ENCODE measurements at places on chromosomes 5 and 9.

DNA sequence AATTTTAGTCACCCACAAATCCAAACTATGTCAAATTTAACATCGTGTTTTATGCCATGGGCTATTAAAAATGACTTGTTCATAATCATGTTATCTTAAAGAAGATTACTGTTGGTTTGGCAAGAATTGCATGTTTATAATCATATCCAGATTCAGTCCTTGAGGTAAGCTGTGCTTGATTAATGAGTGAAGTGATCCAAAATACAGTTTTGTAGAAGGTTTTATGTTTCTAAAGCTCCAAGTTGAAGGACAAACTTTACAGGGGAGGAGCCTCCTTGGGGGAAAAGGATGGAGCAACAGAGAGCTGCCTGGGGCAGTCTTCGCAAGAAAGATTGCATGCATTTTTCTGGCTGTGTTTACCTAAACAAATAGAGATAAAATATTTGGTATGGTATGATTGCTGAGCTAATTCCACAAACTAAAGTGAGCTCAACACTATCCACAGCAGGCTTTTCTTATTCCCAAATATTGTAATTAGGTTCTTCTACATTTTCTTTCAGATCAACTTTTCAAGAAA lies 189.5 kb upstream of the TYRP1 start:
- ATAC-seq, result no peak

- no peak for ATAC-seq
Measured at GRCh38 chr5:124880903-124881697, 134.7 kb upstream of the ZNF608 start.

GRCh38 chr5:136375920-136376319 lies 10.6 kb upstream of the TRPC7 start:
- no peak for ATAC-seq

DNA sequence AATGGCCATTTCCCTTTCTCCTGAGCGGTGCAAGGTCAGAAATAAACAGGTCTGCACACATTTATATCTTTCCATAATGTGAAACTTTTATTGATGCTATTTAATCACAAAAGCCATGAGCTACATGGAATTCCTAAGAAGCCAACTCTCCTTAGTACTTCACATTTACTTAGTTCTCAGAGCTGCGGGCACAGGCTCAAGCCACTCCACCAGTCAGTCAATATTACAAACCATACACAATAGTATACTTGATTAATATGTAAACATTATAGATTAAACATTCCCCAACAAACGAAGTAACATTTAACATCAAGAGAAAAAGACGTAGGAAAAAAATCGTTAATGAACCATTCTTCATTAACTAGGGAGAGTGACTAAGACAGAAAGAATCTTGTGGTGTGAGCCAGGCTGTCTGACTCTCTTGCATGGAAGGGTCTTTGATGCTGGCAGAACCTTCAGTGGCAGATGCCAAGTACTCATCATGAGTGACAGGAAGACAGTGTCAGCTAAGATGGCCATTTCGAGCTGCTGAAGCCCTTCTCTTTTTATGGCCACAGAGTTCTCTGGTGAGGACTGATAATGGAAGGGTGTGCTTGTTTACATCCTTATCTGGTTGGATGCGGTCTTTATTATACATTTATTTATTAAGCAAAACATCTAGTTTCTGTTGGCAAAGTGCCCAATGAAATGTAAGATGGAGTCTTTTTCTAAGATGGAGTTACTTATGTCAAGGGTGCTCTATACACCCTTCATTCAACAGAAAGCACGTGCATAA lies 115.5 kb upstream of the TUT7 start:
- ATAC-seq, result no peak

DNA sequence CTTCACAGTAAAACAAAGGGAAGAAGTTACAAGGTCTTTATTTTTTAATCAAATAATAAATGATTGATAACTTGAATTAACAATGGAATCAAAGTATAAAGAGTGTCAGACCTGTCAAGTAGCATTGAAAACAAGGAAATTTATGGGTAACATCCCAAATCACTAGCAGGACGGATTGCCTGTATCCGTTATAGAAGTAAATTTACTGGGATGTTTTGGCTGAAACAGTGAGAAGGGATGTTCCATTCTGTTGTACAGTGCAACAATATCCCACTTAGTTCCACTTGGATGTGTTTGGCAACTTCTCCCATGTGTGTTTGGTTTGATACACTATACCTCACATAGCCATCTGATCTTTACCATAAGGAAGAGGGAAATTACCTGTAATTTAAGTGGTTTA lies 421.0 kb upstream of the CHD1 start:
- ATAC-seq, result no peak

DNA sequence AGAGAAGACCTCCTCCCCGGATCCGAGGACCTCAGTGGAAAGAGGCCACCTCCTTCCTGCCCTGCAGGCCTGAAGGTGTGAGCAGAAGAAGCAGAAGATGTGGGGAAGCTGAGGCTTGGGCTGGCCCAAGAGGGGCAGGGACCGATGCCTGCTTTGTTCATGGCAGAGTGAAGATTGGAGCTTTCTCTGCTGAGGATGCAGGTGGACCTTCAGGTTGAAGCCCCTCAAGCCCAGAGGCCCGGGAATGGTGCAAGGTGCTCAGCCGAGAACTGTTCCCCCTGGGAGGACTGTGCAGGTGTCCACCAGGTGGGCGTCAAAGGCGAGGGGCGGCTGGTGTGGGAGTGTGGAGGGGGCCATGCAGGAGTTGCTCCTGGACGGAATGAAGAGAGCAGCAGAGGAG lies 277.9 kb upstream of the IRX2 start:
- no peak for ATAC-seq

GRCh38 chr5:130295235-130295634 lies 391.0 kb downstream of the CHSY3 start:
- ATAC-seq, result no peak

GRCh38 chr9:9523476-9524139 lies 1089.2 kb downstream of the PTPRD start:
- no peak for ATAC-seq

GRCh38 chr9:84812355-84812754 lies 142.8 kb downstream of the NTRK2 start:
- no peak for ATAC-seq

- no peak for ATAC-seq
Measured at GRCh38 chr5:126909856-126910255, 120.5 kb downstream of the MARCHF3 start.

DNA sequence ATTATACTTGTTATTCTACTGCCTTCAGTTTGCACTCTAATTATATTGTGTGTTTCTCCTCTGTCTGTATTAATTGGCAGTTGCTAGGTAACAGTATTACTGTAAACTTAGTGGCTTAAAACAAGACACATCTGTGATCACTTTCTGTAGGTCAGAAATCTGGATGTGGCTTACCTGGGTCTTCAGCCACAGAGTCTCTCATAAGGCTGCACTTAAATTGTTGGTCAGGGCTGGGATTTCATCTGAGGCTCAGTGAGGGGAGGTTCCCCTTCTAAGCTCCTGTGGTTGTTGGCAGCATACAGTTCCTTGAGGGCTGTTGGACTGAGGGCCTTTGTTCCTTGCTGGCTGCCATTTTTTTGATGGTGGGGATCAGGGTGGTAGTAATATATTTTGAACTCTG lies 68.8 kb downstream of the SLC44A1 start:
- ATAC-seq, result no peak

- ATAC-seq, result no peak
Measured at GRCh38 chr5:56849671-56850070, 34.3 kb downstream of the MAP3K1 start.

DNA sequence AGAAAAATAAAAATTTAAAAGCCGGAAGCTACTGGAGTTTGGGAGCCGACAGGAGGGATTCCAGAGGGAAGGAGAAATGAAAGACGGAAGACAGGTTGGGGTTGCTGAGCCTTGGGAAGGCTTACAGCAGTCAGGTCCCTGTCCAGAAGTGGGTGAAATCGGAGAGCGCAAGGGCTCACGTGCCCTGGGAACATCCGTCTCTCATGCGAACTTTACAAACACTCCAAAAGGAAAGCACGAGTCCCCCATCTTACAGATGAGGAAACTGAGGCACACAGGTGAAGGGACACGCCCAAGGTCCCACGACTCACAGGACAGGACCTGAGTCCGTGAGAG lies 347 bp upstream of the OLFML2A start:
- ATAC-seq, result no peak

GRCh38 chr5:25349746-25350145 lies 705.0 kb upstream of the CDH10 start:
- ATAC-seq, result no peak

DNA sequence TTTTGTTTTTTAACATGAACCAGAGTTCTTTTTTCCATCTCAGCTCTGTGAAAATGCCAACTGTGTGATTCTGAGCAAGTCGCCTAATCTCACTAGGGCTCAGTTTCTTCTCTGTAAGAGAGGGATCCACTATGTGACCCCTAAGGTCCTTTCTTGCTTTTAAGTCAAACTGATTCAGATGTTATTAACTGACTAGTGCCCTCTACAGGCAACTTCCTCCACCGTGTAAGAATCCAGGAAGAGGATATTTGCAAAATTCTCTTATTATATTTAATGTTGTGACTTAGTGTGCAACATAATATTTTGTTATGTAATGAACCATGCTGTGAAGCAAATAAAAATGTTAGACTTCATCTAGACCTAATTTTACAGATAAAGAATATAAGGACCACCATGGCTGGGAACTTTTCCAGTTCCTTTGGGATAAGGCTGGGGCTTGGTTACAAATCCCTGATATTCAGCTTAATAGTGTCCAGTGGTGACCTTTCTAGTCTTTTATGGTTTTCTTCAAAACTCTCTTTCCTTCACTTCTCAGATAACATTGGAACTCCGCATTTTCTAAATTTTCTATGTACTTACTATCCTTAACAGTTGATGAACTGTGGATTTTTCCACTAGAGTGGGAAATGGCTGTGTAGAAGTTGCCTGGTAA lies 244.7 kb downstream of the PIK3R1 start:
- no peak for ATAC-seq

DNA sequence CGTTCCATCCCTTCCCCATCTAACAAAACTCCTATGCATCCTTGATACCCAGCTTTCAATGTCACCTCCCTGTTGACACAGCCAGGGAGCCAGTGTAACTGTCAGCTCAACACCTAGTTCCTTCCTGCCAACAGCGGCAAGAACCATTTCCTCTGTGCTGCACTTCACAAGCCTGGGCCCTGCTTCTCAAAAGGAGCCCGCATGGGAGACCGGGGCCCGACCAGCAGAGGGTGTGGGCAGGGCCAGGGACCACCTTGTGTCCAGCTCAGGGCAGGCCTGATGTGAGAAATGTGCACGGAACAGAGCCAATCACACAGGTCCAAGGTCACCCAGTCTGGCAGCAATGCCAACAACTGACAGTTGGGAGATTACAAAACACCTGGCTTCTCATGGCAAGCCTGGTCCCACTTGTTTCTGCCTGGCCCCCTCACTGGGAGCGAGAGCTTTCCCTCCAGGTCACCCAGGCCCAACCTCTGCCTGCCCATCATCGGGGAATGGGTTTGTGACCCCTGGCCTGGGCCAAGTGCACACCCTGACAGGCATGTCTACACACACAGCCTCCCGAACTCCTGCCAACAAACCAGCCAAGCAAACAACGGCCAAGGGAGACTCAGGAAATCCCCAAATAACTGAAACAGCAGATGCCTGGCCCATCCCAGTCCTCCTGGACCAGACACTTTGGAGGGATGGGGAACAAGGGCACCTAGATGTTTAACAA lies 3.1 kb downstream of the RNF44 start:
- ATAC-seq, result no peak

GRCh38 chr9:22379272-22379671 lies 67.4 kb upstream of the DMRTA1 start:
- no peak for ATAC-seq

DNA sequence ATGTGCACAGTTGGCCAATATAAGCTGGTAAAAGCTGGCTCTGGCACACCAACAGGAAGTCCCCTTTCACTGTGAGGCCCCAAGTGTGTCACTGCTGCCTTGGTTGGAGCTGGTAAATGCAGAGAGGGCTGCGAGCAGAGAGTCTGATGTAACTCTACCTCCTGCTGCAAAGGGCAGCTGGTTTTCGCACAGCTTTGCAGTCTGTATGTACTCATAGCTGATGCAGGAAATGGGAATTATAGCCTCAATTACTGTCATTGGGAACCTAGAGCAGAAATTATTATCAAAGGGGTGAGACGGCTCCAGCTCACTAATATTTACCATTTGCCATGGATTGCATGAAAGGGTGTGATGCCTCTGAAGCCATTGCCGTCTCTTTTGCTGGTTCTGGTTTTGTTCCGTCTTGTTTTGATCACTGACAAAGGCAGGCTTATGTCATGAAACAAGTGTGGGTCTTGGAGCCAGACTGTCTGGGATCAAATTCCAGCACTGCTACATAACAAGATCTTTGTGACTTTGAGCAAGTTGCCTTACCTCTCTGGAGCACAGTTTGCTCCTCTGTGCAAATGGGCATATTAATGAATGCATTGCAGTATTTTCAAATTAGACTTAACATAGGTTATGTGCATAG lies 124.3 kb upstream of the SLC25A48 start:
- peak; percentile 77 for ATAC-seq

DNA sequence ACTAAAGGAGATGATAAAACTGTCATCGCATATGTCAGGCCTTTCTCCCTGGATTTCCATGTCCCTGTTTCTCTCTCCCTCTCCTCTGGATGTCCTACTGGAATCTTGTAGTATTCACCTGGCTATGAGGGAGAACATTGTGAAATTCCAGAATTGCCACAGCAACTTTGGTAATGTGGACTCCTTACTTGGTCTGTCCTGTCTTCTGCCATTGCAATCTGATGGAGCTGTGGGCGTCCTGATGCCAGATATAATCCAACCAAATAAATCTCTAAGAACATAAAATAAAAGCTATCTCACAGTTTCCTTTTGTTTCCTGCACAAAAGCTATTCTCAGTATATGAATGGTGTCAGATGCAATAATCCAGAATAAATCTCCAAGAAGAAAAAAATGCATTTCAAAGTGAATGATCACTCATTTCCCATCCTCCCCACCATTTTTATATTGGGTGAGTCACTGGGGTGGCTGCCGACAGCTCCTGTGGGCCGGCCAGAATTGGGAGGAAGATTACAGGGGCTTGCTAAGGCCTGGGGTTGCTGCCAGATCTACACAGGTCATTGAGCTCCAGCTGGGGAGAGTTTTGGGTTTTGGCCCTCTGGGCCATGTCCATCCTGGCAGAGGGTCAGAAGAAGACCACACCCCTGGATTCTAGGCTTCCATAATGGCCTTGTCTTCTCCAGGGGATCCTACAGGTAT lies 160.7 kb upstream of the PITX1 start:
- no peak for ATAC-seq

- ATAC-seq, result no peak
Measured at GRCh38 chr9:74838351-74838750, 49.4 kb downstream of the TRPM6 start.

DNA sequence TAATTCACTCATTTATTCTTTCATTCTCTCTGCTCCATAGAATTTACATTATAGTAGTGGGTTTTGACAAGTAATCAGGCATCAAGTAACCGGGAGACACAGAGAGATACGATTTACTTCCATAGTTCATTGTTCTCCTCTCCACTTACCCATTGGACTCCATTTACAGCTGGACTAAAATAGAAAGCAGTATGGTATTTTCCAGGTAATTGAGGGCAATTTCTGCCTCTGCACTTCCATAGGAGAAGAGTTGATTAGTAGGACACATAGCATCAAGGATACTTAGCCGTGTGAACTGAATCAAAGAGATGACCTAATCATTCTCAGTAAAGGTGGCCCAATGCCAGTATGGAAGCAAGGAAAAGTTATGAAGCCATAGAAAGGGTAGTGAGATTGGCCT lies 244.4 kb downstream of the COX7C start:
- no peak for ATAC-seq

GRCh38 chr9:6645355-6646292 lies at the start of gene GLDC:
Gene GLDC (minus strand): TSS chr9:6645729. CDS start chr9:6645499, 230 bp downstream.
- peak; percentile 91 for ATAC-seq

- ATAC-seq, result no peak
Measured at GRCh38 chr9:16361118-16361517, 509.4 kb downstream of the BNC2 start.

- no peak for ATAC-seq
Measured at GRCh38 chr5:169647566-169647965, 10.5 kb downstream of the DOCK2 start.

All from motor neuron (in vitro differentiated cells).